Bronchial smooth muscle cell (primary cell): ENCODE measurements at places on chromosomes 7 and 10. TPM values are rescaled to one million over a fixed set of nuclear protein-coding genes. Genes with fewer than 3 reads are reported as not detected.

ZNF33A gene
- 9.1 and 9.8 TPM in 2 replicates for total RNA-seq

OR2A7 gene
- 0.09 TPM in 1 of 2 replicates, not detected in the other for total RNA-seq

SRRM3 gene
- 0.79 and 0.94 TPM in 2 replicates for total RNA-seq

GPR26 gene
- total RNA-seq: not detected in 2 replicates

ZNF12 gene
- 11.1 and 14.2 TPM in 2 replicates for total RNA-seq

GARIN1A gene
- total RNA-seq: 0.52 and 0.63 TPM in 2 replicates

SFMBT2 gene
- 0.17 and 0.47 TPM in 2 replicates for total RNA-seq

AOAH gene
- total RNA-seq: not detected in 2 replicates

NAT16 gene
- total RNA-seq: not detected in 2 replicates

TMEM225B gene
- 1.3 and 1.5 TPM in 2 replicates for total RNA-seq

CALML5 gene
- total RNA-seq: 0.17 TPM in 1 of 2 replicates, not detected in the other

NRG3 gene
- not detected in 2 replicates for total RNA-seq

SERPINE1 gene
- total RNA-seq: 26.5 and 37.9 TPM in 2 replicates

AKR1B1 gene
- 112 and 190 TPM in 2 replicates for total RNA-seq

MSMB gene
- total RNA-seq: not detected in 2 replicates

TFR2 gene
- 0.26 TPM in 1 of 2 replicates, not detected in the other for total RNA-seq

MAT1A gene
- not detected in 2 replicates for total RNA-seq

C7orf33 gene
- not detected in 2 replicates for total RNA-seq

MBL2 gene
- total RNA-seq: not detected in 2 replicates

SLC16A9 gene
- total RNA-seq: 0.26 and 0.32 TPM in 2 replicates

AGAP5 gene
- 2.7 and 2.8 TPM in 2 replicates for total RNA-seq
